HT-29 (cell line): ENCODE measurements at places on chromosomes 5 and 9. TPM values are rescaled to one million over a fixed set of nuclear protein-coding genes. Genes with fewer than 3 reads are reported as not detected.

OTP gene
- not detected in 2 replicates for total RNA-seq

RECK gene
- total RNA-seq = not detected in 2 replicates

HAPLN1 gene
- not detected in 2 replicates for total RNA-seq

TMC1 gene
- total RNA-seq = 0.26 and 0.53 TPM in 2 replicates

NOXA1 gene
- 1.5 and 3.7 TPM in 2 replicates for total RNA-seq

WDR38 gene
- not detected in 2 replicates for total RNA-seq

EXOSC3 gene
- 66.4 and 92.7 TPM in 2 replicates for total RNA-seq

FCN2 gene
- total RNA-seq = not detected in 2 replicates

WNK2 gene
- 27.5 and 28.6 TPM in 2 replicates for total RNA-seq

NR5A1 gene
- 0.16 and 0.28 TPM in 2 replicates for total RNA-seq
